ENCODE measurements at places on chromosomes 12 and 14.

DNA sequence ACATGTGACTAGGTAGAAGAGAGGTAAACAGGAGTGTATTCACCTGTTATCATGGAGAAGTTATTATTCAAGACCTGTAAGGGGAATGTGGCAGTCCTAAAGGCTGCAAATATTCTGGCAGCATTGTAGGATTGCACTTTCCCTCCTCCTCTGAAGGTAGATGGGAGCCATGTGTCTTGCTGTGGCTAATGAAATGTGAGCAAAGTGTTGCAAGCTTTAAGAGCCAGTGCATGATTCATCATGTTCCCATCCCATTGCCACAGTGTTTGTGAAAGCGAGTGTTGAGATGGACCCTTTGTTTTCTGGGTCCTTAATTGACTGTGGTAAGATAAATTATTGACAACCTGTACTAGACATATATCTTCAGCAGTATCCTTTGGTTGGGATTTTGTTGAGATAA is 128.7 kb downstream of the RGS6 start:
- DNase-seq, result no peak

DNA sequence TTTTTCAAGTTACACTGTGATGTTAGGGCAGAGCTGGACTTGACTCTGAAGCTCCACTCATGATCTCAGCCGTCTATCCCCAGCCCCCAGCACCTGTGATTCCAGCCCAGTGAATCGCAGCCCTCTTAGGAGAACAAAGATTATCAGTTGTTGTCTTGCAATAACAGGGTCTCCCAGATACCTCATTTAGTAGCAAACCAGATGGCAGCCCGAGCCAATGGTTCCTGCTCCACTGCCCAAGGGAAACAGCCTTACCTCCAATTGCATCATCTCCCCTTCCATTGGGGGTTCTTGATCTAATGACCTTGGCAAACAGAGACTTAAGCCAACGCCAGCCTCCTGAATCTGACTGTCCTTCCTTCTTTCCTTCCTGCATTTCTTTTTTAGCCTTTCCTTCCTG is 371.2 kb downstream of the BCL11B start:
- no peak for DNase-seq

- DNase-seq, result peak; percentile 7
Measured at GRCh38 chr14:46344327-46344937, 307.1 kb downstream of the RPL10L start.

GRCh38 chr12:48374164-48374563 is 23.4 kb upstream of the ZNF641 start:
- no peak for DNase-seq

- no peak for DNase-seq
Measured at GRCh38 chr12:6069437-6070093, 54.9 kb downstream of the VWF start.

DNA sequence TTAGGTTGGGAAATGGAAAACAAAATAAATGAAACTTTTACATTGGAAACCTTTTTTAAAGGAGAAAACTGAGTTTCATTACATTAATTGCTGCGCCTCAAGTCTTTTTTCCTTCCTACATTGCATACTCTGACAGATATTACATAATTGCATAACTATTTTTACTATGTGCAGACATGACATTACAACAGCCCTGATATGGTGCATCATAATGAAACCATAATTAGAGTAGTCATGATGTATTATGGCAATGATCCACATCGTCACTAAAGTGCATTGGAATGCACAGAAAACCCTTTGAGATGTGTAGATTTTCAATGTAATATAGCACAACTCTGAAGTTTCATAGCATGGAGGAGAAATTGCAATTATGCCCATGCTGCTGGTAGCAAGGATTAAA is 217.8 kb upstream of the NPAS3 start:
- no peak for DNase-seq

GRCh38 chr12:65949971-65950370 is 125.7 kb downstream of the HMGA2 start:
- no peak for DNase-seq

- DNase-seq, result no peak
Measured at GRCh38 chr12:109382031-109382430, 34.3 kb downstream of the MYO1H start.

- no peak for DNase-seq
Measured at GRCh38 chr14:98867146-98867545, 404.9 kb downstream of the BCL11B start.

All from cerebellar cortex (tissue), 1 donor.